HT1080 (cell line): ENCODE measurements at places on chromosomes 16 and 17. TPM values are rescaled to one million over a fixed set of nuclear protein-coding genes. Genes with fewer than 3 reads are reported as not detected.
A peak's percentile ranks its signal among the peaks of the same experiment; 100 is the strongest.

Gene MT1M
- not detected in 2 replicates for total RNA-seq

Gene CYBA
- 0.10 TPM in 1 of 2 replicates, not detected in the other for total RNA-seq

Gene GINS2
- 40.1 and 44.1 TPM in 2 replicates for total RNA-seq

Gene MYL11
- total RNA-seq = not detected in 2 replicates

Gene ABCA10
- 0.05 TPM in 1 of 2 replicates, not detected in the other for total RNA-seq

Gene CHAD
- not detected in 2 replicates for total RNA-seq

Gene CCL18
- not detected in 2 replicates for total RNA-seq

Gene ASGR2
- not detected in 2 replicates for total RNA-seq

Gene KCTD11
- 4.7 and 5.8 TPM in 2 replicates for total RNA-seq

GRCh38 chr17:31678431-31678830, 180.6 kb downstream of the COPRS start:
- DNase-seq = no peak

- peak; percentile 52 for DNase-seq
Observed at GRCh38 chr17:29111816-29112499, 68.2 kb downstream of the MYO18A start.

DNA sequence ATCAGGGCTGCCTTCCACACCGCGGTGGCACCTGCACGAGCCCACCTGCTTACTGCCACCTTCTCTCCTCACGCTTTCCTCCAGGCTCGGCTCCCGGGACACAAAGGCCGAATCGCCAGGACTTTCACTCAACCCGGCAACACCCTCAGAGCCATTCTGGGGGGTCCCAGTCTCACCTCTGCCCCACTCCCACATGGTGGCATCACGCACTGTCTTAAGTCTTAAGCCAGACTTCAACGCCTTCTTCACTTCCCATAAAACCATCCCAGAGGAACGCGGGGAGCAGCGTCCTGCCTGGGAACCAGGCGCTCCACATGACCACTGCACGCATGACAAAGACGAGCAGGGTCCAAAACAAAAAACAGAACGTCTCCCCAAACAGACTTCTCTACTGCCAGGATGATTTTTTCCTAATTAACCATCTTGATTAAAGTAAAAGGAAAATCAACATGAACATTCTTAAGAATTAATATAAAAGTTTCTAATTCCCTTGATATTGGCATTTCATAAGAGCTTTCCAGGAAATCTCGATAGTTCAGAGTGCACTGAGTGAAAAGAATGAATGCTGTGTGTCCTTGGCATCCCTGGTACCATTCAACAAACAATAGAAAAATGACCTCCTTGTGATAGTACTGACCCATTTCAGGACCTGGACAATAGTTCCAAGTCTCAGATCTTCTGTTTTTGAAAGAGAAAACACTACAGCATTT, 2.6 kb downstream of the CANT1 start:
- no peak for DNase-seq

DNA sequence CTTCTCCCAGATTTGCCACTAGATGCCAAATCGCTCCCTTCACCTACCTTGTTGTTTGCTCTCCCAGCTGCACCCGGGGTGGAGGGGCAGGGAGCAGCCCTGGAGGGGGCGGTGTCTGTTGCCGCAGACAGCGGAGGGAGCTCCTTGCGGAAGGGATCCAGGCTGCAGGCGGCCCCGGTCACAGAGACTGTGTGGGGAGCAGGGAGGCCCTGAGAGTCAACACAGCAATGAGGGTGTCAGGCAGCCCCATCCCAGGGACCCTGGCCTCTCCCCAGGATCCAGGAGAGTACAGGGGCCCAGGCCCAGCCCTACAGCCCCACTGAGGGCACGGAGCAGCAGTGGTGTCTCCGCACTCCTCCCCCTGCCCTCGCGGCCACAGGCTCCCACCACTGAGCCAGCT, 50.5 kb upstream of the CHMP6 start:
- no peak for DNase-seq

DNA sequence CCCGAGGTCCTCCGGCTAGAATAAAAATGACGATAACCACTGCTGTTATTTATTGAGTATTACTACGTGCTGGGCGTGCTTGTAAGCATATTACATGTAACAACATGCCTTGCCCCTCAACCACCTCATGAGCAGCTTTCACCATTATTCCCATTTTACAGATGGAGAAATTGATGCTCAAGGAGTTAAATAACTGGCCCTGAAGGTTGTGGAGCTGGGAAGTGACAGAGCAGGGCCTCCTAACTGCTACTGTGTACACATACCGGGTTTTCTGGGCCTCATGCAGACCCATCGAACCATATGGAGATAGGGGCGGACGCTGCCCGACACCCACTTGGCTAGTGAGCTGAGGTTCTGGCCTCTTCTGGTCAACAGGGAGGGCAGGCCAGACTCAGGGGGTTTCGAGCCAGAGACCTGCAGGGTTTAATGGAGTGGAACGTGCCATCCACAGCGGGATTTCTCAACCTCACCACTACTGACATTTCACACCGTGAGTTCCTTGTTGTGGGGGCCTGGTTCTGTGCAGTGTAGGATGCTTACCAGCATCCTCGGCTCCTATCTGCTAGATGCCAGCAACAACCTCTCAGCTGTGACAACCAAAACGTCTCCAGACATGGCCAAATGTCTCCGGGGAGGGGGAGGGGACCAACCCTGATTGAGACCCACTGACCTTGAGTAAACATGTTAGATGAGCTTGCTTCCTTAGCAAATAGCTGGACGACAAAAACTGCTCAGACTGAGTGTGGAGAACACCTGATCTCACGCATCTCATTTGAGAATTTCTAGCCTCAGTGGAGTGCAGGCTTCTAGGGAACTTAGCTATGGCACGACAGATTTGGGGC, 432.0 kb downstream of the SLC39A11 start:
- DNase-seq = no peak

GRCh38 chr16:73049091-73049490, 1.2 kb upstream of the ZFHX3 start:
- DNase-seq = no peak

DNA sequence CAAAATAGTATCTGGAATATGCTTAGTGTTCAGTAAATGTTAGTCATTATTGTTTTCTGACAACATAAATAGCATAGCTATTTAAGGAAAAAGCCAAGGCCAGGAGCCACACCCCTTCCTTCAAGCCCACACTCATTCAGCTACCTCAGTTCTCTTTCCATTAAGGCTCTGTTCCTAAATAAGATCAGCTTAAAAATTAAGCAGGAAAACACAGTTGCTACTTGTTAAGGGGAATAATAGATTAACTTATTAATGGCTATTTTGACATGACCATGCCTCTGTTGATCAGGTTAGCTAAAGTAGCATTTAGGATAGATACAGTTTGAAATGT, 158.1 kb downstream of the CHD9 start:
- no peak for DNase-seq

- DNase-seq = peak; percentile 93
Observed at GRCh38 chr17:13541032-13541480, 60.7 kb downstream of the HS3ST3A1 start.

DNA sequence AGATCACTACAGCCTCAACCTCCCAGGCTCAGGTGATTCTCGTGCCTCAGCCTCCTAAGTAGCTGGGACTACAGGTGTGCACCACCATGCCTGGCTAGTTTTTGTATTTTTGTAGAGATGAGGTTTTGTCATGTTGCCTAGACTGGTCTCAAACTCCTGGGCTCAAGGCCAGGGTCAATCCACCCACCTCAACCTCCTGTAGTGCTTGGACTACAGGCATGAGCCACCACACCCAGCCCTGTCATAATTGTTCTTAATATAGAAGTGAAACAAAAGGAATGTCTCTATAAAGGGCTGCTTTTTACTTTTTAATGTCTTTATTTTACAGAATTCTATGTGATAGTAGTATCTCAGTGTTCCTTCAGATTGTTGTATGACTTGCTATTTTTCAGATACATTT, 345.2 kb upstream of the TBX2 start:
- DNase-seq = no peak

GRCh38 chr16:77961814-77962213, 60.5 kb upstream of the CLEC3A start:
- DNase-seq = peak; percentile 72

DNA sequence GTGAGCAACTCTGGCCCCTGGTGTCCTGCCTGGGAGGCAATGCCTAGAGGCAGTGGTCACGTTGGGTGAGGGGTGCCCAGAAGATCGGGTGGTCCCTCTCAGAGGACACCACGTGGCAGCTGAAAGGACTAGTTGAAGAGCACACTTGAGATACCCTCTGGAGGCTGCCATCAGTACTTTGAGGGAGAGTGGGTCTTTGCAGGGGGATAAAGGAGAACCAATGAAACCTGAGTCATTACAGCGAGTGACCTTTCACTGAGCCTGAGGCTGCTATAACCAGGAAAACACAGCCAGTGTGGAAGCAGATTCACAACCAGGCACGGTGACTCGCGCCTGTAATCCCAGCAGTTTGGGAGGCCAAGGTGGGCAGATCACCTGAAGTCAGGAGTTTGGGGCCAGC, 18.9 kb downstream of the CA4 start:
- DNase-seq = no peak

DNA sequence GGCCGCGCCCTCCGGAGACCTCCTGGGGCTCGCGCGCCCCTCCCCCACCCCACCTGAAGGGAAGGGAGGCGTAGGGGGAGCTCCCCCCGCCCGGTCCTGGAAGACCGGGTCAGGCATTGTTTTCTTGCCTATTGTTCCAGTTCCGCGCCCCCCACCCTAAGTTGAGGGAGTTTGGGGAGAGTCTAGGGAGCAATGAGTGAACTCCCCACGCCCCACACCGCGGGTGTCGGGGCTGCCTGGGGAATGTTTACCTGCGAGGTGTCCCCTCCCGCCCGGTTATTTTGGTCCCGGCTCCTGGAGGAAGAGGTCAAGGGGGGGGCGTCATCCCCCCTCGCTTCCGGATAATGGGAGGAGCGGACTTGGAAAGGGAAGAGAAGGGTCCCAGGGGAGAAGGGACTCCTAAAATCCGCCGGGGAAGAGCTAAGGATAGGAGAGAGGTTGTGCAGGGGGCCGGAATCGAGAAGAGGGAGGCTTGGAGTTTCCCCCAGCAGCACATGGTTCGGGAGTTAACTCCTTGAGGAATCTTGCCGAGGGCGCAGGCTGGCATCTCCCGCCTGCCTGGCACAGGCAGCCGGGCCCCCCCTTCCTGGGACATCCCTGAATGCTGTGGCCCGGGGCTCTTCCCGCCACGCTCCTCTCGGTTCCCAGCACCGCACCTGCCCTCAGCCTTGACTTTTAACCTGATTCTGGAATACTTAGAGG, 881 bp downstream of the MLLT6 start:
- DNase-seq = peak; percentile 40

GRCh38 chr16:86529160-86529559, 18.8 kb downstream of the FOXF1 start:
- DNase-seq = peak; percentile 18

GRCh38 chr17:45386178-45386577, 46.5 kb downstream of the ARHGAP27 start:
- DNase-seq = no peak

GRCh38 chr16:104928-105327, 26.9 kb downstream of the MPG start:
- no peak for DNase-seq

- no peak for DNase-seq
Observed at GRCh38 chr17:69577098-69577497, 162.6 kb downstream of the MAP2K6 start.

DNA sequence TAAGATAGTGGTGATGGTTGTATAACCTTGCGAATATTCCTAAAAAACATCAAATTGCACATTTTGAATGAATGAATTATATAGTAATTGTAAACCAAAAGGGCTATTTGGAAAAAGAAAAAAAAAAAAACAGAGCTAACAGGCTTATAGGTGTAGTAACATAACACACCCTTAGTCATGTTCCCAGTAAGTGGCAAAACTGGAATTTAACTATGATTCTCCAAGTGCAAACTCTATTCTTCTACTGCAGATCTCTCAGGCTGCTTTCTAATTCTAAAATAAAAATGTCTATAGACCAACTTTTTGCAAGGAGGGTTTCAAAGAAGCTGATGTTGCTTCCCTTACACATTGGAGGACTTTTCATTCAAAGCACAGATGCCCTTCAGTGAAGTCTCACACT, 293.2 kb upstream of the MON1B start:
- no peak for DNase-seq

DNA sequence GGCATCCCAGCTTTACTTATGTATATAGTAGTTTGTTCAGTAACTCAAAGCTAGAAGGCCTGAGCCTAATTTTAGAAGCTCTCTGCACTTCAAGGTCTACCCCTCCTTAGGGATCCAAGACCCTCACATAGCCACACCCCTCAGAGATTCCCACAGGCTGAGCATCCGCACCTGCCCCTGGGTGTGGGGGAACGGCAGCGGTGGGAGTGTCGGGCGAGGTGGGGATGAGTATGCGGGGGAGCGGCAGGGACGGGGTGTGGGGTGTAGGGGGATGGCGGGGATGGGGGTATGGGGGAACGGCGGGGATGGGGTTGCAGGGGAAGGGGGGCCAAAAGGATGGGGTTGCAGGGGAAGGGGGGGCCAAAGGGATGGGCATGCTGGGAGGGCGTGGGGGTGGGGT, 24.9 kb upstream of the BEAN1 start:
- DNase-seq = no peak

- DNase-seq = no peak
Observed at GRCh38 chr16:68764862-68765261, 27.8 kb downstream of the CDH1 start.

- no peak for DNase-seq
Observed at GRCh38 chr16:23563186-23563585, 5.7 kb downstream of the UBFD1 start.

- DNase-seq = no peak
Observed at GRCh38 chr16:20094157-20094556, 20.5 kb upstream of the GPR139 start.

DNA sequence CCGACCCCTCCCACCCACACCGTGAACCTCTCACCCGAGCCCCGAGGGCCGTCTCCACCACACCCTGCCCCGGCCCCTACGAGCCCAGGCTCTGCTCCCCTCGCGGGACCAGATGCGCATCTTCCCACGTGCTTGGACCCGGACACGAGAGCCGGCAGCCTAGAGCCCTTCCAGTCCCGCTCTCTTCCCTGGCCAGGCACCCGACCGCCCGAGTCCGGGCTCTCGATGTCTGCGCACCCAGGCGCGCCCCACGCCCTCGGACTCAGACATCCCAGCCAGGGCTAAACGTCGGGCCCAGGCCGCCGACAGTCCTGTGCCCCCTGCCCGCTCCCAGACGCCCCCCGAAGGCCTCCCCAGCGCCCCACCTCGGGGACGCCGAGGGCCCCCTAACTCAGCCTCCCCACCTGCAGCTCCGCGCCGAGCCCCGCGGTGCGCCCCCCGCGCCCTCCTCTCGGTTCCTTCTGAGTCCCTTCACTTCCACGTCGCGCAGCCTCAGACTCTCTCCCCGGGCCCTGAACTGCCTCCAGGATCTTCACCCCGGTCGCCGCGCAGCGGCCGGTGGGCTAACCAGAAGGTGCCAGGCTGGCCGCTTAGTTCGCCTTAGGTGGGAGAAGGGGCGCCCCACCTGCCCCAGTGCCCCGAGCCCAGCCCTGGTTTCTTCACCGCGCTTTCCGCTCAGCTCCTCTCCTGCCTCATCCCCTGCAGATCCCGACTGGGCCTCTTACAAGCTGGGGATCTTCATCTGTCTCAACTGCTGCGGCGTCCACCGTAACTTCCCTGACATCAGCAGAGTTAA, 688 bp downstream of the ADAP2 start:
- DNase-seq = no peak
